ENCODE measurements at places on chromosomes 5 and 9.

DNA sequence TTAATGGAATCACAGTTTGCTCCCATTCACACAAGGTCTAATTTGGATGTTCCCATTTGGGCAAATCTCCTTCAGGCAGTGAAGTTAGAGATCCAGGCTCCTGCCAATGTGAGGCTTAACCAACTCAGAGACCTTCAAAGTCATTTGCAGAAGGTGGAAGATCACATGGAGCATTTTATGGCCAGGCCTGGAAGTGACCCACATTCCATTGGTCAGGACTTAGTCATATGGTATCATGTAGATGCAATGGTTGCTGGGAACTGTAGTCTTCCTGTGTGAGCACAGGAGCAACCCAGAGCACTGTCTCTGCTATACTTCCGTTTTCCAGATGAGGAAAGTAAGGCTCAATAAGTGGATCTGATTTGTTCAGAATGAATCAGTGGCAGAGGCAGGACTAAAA lies 292.7 kb upstream of the SMARCA2 start:
- DNase-seq: no peak

- DNase-seq: no peak
These were observed 56.2 kb downstream of the ARHGEF28 start for GRCh38 chr5:73682176-73682575.

GRCh38 chr5:172452398-172453205 lies 1.7 kb downstream of the SH3PXD2B start:
- DNase-seq: no peak

DNA sequence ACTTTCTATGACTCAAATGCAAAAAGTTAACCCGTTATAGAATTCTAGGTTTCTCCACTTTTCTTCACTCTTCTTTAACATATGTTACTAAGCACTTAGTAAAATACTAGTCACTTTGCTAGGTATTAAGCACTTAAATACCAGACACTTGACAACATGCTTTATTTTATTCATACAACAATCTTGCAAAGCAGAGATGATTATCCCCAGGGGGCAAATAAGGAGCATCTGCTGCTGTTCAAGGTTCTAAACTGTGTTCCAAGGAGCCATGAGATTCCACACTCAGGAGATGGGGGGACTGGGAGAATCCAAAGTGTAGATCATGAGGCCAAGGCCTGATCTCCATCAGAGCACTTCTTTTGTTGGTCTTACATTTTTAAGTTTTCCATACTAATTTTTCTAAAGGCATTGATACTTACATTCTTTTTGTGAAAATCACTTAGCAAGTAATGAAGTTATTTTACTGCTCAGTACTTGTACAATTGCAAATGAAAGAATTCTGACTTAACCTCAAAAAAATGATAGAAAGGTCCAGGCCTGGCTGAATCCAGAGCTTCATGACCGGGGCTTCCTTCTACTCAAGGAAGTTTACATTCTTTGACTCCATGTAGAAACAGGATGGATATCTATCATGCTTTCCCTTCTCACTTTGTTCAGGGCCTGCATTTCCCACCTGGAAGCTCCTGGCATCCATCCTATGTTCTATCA lies 504.4 kb upstream of the WWC1 start:
- DNase-seq: no peak
